Neuronal stem cell (in vitro differentiated cells): ENCODE measurements at places on chromosomes 7 and 10.

DNA sequence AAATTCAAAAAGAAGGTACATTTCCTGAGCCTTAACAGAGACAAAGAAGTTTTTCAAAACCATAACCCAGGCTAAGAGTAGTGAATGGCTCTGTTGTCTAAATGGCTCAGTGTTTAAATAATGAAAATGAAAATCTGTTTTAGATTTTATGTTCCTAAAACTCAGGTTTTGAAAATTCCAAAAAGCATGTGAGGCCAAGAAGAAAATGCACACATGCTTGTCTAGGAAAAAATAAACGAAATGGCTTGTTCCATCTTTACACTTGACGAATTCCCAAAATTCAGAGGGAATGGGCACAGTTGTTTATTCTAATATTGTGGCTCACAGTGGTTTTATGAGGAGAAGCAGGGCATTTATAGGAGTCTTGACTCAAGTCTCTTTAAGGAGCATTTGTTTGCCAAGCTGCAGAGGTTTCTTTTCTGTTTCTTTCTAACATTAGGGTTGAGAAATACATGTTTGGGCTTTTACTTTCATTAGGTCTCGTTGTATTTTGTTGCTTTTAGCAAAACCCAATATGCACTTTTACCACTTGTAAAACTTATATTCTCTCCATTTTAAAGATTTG lies 527.6 kb upstream of the ANKRD30A start:
- H3K4me3 ChIP-seq: no peak overlapping the region
- no peaks in the 10 kb centered on the region for H3K36me3 ChIP-seq
- DNase-seq: no peak
- H3K27ac ChIP-seq: no peak overlapping the region

- H3K36me3 ChIP-seq: no peaks in the 10 kb centered on the region
- no peak overlapping the region for H3K4me3 ChIP-seq
- no peak overlapping the region for H3K27ac ChIP-seq
Observed at GRCh38 chr7:37531225-37531624, 82.6 kb upstream of the ELMO1 start.

- peaks cover 2% of the 10 kb centered on the region for H3K4me1 ChIP-seq
- no peaks in the 10 kb centered on the region for H3K36me3 ChIP-seq
- no peaks in the 10 kb centered on the region for H3K27me3 ChIP-seq
- no peak overlapping the region for H3K27ac ChIP-seq
- no peak overlapping the region for H3K4me3 ChIP-seq
Observed at GRCh38 chr7:18962031-18962430, 155.4 kb downstream of the TWIST1 start.

DNA sequence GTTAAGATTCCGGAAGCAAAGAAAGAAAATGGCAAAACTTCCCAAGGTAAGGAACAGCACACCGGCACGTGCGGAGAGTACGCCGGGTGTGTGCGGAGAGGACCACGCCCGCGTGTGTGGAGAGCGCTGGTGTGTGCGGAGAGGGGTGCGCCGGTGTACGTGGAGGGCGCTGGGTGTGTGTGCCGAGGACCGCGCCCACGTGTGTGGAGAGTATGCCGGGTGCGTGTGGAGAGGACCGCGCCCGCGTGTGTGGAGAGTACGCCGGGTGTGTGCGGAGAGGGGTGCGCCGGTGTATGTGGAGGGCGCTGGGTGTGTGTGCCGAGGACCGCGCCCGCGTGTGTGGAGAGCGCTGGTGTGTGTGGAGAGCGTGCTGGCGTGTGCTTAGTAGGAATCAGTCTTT lies 48.6 kb upstream of the DPYSL4 start:
- H3K4me3 ChIP-seq: peak overlapping the region; percentile 48
- H3K27ac ChIP-seq: no peak overlapping the region
- peaks cover 2% of the 10 kb centered on the region for H3K27me3 ChIP-seq
- H3K4me1 ChIP-seq: peaks cover 6% of the 10 kb centered on the region
- H3K36me3 ChIP-seq: no peaks in the 10 kb centered on the region

DNA sequence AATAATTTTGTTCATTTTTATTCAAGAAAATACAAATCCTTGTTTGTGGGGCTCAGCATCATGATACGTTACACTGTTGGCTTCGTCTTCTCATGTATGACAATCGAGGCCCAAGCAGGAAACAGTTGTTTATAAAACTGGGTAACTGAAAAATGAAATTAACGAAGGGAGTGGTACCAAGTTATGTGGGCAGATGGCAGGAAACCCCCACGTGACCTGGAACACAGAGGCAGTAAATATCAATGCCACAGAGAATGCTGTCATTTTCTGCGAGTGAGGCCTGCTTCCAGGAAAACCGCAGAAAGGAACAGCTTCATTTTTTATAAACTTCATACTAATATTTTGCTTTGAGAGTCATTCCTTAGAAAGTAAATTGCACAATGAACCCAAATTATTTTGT lies 201.0 kb upstream of the ADARB2 start:
- H3K27ac ChIP-seq: no peak overlapping the region
- H3K36me3 ChIP-seq: no peaks in the 10 kb centered on the region
- no peaks in the 10 kb centered on the region for H3K27me3 ChIP-seq
- no peaks in the 10 kb centered on the region for H3K4me1 ChIP-seq
- no peak overlapping the region for H3K4me3 ChIP-seq

DNA sequence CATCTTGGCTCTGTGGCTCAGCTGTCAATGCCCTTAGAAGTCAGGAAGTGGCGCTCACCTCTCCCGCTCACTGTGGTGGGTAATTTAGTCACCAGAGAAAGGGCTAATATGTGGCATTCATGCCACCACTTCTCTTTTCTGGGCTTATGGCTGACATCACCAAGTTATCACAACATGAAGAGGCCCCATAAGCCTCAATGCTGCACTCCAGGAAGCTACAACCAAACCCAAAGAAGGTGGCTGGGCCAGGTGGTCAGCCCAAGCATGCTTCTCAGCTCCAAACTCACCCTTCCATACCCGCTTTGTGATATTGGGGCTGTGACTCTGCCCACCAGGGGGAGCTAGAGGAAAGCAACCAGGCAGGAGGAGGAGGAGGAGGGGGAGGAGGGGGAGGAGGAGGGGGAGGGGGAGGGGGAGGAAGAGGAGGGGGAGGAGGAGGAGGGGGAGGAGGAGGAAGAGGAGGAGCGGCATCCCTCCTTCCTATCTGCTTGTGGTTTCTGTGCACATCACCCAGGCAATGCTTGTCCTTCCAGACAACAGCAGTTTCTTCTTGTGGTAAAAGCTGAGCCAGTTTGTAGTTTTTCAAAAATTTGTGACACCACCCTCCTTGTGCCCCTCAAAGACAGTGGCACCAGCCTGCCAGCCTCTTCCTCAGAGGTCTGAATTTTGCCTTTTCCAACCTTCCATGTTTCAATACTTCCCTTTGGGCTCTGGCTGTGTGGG lies 42.1 kb downstream of the CYP26A1 start:
- no peaks in the 10 kb centered on the region for H3K27me3 ChIP-seq
- no peaks in the 10 kb centered on the region for H3K36me3 ChIP-seq
- DNase-seq: peak; percentile 40
- H3K4me1 ChIP-seq: no peaks in the 10 kb centered on the region
- H3K27ac ChIP-seq: no peak overlapping the region

GRCh38 chr10:968546-969199 lies 19.6 kb upstream of the GTPBP4 start:
- H3K4me1 ChIP-seq: peaks cover 6% of the 10 kb centered on the region
- H3K27me3 ChIP-seq: no peaks in the 10 kb centered on the region
- no peak overlapping the region for H3K27ac ChIP-seq
- DNase-seq: no peak

DNA sequence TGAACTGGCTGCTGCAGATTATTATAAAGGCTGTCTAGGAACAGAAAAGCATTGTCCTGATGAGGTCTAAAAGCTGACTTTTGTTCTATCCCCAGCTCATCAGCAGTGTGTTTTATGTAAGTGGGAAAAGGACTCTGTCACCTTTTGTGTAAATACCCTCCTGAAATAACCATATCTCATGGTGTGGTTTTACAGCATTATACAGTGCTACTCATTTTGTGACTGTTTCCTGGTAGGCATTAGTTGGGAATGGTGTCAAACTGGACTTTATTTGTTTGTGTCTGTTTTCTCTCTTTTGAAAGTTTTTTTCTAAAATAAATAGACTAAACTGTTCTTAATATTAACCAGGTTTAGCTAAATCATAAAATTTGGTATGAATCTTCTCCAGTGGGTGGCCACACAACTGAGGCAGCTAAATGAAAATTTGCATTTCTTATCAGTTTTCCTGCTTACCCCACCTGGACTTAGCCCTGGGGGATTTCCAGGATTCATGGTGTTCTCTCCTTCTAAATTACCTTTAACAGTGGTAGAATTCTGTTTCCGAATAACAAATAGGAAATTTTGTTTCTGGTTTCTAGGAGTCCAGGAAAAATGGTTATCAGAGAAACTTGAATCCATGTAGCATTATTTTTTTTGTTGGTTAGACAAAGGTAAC lies 140.9 kb downstream of the LHFPL3 start:
- no peak for DNase-seq
- no peaks in the 10 kb centered on the region for H3K4me1 ChIP-seq
- H3K4me3 ChIP-seq: no peak overlapping the region
- H3K27ac ChIP-seq: no peak overlapping the region
- no peaks in the 10 kb centered on the region for H3K36me3 ChIP-seq

DNA sequence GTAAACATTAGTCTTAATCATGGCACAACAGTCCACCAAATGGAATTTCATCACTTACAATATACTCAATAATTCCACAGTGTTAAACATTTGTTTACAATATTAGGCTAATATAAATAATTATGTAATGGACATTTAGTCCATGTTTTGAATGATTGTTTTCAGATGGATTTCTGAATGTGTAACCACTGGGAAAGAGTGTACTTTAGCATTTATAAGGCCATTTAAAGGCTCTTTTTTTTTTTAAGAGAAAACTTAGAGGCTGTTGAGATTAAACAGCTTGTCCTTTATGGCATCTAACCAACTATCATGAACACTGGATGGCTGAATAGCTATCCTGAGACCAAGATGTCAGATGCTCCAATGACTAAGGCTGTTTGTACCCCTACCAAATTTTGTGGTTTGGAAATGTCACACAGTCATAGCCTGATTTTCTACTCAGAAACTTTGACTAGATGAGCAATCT lies 248.3 kb upstream of the GLI3 start:
- H3K4me3 ChIP-seq: no peak overlapping the region
- no peaks in the 10 kb centered on the region for H3K27me3 ChIP-seq
- DNase-seq: no peak
- H3K4me1 ChIP-seq: peaks cover 4% of the 10 kb centered on the region
- no peaks in the 10 kb centered on the region for H3K36me3 ChIP-seq

DNA sequence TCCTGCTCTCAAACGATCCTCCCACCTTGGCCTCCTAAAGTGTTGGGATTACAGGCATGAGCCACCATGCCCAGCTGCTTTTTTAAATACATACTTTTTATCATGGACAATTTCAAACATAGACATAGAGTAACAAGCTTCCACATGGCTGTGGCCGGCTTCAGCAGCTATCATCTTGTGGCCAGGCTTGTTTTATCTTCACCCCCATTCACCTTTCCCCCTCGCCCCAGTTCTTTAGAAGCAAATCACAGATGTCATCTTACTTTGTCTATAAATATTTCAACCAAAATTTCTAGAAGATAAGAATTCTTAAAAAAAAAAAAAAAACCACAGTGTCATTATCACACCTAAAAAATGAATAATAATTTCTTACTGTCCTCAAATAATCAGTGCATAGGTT lies 5.9 kb downstream of the FOXK1 start:
- no peak overlapping the region for H3K4me3 ChIP-seq
- no peaks in the 10 kb centered on the region for H3K27me3 ChIP-seq
- peaks cover 10% of the 10 kb centered on the region for H3K4me1 ChIP-seq
- no peak for DNase-seq
- no peak overlapping the region for H3K27ac ChIP-seq

DNA sequence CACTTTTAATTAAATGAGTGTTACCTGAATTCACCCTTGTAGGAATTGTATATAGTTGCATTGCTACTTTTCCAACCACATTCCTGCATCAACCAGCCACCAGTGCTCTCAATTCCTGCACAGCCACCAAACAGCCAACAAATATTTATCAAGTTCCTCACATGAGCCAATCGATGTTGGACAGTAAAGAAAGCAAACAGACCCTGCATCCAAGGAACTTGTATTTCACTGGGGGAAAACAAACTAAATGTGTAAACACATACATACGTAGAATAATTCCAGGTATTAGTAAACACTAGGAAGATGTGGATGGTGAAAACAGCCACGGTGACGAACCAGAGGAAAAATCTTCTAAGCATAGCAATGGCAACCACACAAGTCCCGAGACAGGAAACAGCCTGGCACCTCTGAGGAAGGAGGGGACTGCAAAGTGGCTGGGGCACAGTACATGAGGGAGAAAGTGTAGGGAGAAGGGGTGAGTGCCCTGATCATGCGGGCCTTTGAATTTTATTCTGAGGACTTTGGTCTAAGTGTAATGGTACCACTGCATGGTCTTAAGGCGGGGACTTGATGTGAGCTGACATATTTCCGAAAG lies 111.2 kb downstream of the XRCC2 start:
- no peak overlapping the region for H3K4me3 ChIP-seq
- H3K27me3 ChIP-seq: no peaks in the 10 kb centered on the region
- no peaks in the 10 kb centered on the region for H3K4me1 ChIP-seq
- no peaks in the 10 kb centered on the region for H3K36me3 ChIP-seq
- no peak overlapping the region for H3K27ac ChIP-seq
- DNase-seq: no peak

- H3K27me3 ChIP-seq: no peaks in the 10 kb centered on the region
- no peaks in the 10 kb centered on the region for H3K36me3 ChIP-seq
- no peak overlapping the region for H3K27ac ChIP-seq
- no peak overlapping the region for H3K4me3 ChIP-seq
Observed at GRCh38 chr7:71630516-71630915, 498.6 kb downstream of the GALNT17 start.

GRCh38 chr10:11403116-11403515 lies 208.3 kb downstream of the USP6NL start:
- H3K36me3 ChIP-seq: no peaks in the 10 kb centered on the region
- H3K27ac ChIP-seq: no peak overlapping the region
- H3K27me3 ChIP-seq: no peaks in the 10 kb centered on the region

GRCh38 chr10:113858541-113858940 lies 4.1 kb downstream of the NHLRC2 start:
- no peaks in the 10 kb centered on the region for H3K27me3 ChIP-seq
- peaks cover 62% of the 10 kb centered on the region for H3K36me3 ChIP-seq
- peaks cover 4% of the 10 kb centered on the region for H3K4me1 ChIP-seq
- no peak for DNase-seq
- no peak overlapping the region for H3K4me3 ChIP-seq
- no peak overlapping the region for H3K27ac ChIP-seq

GRCh38 chr7:8211725-8212096 lies 50.3 kb downstream of the ICA1 start:
- no peak for DNase-seq
- no peaks in the 10 kb centered on the region for H3K36me3 ChIP-seq
- H3K27me3 ChIP-seq: no peaks in the 10 kb centered on the region
- H3K4me3 ChIP-seq: no peak overlapping the region
- H3K4me1 ChIP-seq: peaks cover 23% of the 10 kb centered on the region

DNA sequence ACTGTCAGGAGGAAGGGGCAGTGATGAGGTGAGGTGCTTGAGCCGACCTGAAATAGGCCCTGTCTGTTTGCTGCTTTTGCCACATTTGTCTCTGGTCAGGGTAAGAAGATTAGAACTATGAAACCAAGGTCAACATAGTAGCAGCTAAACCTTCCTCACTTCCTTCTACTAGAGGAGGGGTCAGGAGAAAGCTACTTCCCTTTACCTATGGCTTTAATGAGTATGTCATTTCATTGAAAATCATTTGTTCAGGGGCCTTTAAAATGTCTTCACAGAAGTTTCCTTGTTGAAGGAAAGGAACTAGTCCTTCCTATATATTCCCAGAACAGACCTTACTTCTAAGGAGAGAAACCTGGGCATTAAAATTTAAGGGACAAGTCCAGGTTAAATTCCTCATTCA lies 19.0 kb downstream of the HYAL4 start:
- no peak for DNase-seq
- H3K4me1 ChIP-seq: no peaks in the 10 kb centered on the region
- no peaks in the 10 kb centered on the region for H3K27me3 ChIP-seq
